ENCODE measurements at places on chromosomes 11 and 22. TPM values are rescaled to one million over a fixed set of nuclear protein-coding genes. Genes with fewer than 3 reads are reported as not detected.
A peak's percentile ranks its signal among the peaks of the same experiment; 100 is the strongest.

DNA sequence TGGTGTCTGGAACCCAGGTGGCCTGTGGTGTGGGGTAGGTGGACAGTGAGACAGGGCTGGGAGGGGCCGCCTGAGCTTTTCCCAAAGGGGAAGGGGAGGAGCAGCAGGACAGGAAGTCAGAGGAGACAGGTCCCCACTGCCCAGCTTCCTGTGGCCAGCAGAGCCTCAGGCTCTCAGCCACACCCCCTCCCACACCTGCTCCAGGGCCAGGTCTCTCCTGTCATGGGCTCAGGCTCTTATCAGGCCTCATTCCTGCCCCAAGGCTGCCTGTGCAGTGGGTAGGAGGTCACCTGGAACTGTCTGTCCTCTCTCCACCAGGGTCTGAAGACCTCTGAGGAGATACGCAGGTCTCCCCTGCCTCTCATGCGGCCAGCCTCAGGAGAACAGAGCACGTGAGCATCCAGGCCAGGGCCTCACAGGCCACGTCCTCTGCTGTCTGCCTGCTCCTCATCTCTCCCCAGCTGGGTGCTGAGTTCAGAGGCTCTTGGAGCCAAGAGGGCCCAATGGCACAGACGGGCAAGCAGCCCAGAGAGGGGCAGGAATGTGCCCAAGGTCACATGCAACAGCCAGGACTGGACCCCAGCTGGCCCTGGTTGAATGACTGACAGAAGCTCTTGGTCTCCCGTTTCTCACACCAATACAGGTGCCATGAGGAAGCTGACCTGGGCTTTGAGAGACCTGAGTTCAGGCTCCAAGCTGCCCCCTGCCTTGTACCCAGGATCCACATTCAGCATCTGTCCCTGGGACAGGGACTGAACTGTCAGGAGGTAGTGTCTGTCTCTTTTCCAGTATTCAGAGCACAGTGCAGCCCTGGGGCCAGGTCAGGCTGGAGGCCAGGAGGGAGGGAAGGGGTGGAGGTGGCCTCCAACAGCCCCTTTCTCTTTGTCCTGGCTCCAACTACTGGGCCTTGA, 16.7 kb downstream of the STARD10 start:
- peaks cover 58% of the 10 kb centered on the region for H3K4me1 ChIP-seq
- peak; percentile 88 for DNase-seq
- no peaks in the 10 kb centered on the region for H3K27me3 ChIP-seq
- H3K27ac ChIP-seq, result peak overlapping the region; percentile 56
- no peaks in the 10 kb centered on the region for H3K36me3 ChIP-seq
- no peak overlapping the region for H3K4me3 ChIP-seq

Gene MISFA
- total RNA-seq, result 1.5 TPM

DNA sequence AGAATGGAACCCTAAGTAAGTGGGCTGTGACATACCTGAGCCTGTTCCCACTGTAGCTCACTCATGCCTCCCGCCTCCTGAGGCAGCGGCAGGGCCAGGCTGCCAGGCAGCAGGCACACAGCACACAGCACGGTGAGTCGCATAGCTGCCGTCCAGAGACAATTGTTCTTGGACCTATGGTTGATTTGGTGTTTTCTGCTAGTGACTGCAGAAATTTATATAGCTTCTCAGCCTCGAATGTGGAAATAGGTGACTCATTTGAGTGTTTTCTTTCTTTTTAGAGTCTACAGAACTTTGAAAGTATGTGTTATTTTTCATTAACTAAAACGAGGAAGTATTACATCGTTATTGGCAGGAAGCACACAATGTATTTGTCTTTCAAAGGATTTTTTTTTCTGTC, at the start of gene MMP7:
Gene MMP7 (minus strand): TSS at position 190 of the 400 bp plus-strand sequence. CDS start 47 bp downstream, at position 143.
- H3K27ac ChIP-seq, result no peak within 1 kb of the TSS
- no peaks in the 10 kb centered on the region for H3K36me3 ChIP-seq
- H3K27me3 ChIP-seq, result no peaks in the 10 kb centered on the region
- H3K4me1 ChIP-seq, result no peaks in the 10 kb centered on the region

DNA sequence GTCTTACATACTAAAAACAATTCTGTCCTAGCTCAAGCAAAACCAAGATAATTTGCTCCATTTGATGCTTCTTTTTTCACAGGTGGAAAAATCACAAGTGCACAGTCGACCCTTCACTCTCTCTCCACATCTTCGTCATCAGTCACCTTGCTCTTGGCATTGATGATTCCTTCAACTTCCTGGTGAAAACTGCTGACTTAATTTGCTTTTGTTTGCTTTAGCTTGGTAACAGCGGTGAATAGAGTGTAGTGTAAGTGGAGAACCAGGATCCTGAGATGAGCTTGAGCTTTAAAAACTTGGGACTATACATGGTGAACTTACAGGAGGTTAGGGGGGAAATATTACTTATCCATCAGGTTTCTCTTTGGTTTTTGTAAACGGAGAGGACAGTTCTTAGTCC, 331.1 kb upstream of the ARHGAP42 start:
- H3K27ac ChIP-seq, result no peak overlapping the region
- H3K4me3 ChIP-seq, result no peak overlapping the region
- DNase-seq, result no peak
- H3K36me3 ChIP-seq, result no peaks in the 10 kb centered on the region

DNA sequence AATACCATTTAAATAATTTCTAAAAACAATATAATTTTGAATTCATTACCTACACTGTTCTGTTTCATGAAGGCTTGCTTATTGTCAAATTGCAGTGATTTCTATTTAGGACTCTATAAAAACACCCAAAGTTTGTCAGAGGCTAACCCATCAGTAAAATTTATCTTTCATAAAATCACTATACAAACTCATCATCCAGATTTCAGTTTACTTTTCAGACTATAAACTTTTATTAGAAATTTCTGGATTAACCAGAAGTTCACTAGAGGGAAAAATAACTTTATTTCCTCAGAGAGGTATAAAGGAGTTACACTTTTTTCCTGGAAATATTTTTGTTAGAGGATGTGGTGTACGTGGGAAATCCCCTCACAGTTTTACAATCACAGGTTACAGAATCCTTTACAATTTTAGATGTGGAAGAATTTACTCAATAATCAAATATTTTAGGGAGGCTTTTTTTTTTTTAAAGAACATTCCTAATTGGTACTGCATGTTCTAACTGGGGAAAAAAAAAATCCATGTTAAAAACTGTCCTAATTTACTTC, 176.7 kb downstream of the SWAP70 start:
- DNase-seq, result no peak
- H3K27ac ChIP-seq, result no peak overlapping the region
- H3K27me3 ChIP-seq, result no peaks in the 10 kb centered on the region
- H3K4me3 ChIP-seq, result no peak overlapping the region

DNA sequence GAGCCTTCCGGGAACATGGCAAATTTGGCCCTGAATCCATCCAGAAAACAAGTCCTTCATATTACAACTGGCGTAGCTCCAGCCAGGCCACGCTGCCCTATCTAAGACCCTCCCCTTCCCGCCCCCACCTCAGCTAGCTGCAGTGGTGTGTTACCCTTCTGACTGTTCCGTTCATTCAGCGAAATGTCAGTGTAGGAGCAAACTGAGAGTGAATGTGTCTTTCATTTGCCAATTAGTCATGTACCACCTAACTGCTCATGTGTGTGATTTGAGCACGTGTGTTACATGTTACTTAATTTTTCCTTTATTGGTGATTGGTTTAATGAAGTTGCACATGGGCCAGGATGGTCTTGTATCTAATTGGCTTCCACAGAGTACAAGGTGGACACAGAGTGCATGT, 34.8 kb upstream of the POU2AF1 start:
- no peak for DNase-seq
- peak overlapping the region; percentile 43 for H3K27ac ChIP-seq

- H3K27ac ChIP-seq, result no peak overlapping the region
- DNase-seq, result no peak
- no peaks in the 10 kb centered on the region for H3K36me3 ChIP-seq
Measured at GRCh38 chr11:19080579-19080993, 20.1 kb upstream of the MRGPRX2 start.

- no peak overlapping the region for H3K27ac ChIP-seq
- H3K4me3 ChIP-seq, result no peak overlapping the region
- no peak for DNase-seq
- H3K4me1 ChIP-seq, result no peaks in the 10 kb centered on the region
- H3K36me3 ChIP-seq, result no peaks in the 10 kb centered on the region
Measured at GRCh38 chr11:101477926-101478325, 105.9 kb downstream of the TRPC6 start.

DNA sequence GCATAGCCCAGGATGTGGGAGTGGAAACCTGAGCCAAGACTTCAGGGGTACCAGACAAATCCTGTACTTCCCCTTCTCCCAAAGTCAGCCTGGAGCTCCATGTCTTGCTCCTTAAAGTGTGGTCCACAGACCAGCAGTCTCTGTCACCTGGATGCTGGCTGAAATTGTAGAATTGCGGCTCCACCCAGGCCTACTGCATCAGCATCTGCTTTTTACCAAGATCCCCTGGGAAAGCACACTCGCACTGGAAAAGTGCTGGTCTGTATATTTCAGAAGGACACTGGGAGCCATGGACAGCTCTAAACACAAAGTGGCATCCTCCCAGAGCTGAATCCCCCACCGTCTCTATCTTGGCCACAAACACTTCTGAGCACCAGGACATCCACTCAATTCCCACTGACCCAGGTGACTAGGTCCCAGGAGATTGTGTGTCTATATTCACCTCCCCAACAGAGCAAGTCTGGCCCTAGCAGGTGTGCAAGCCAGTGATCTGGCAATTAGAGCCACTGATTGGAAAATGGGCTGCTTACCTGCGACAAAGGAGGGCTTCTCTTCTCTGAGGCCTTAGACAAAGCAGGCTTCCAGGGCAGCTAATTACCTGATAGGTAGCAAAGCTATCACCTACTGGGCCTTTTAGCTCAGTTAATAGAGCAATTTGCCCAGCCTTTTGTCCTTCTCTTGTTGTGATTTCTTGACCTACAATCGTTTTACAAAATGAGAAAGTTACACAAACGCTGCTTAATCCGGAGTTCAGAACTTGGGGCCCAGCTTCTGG, 443.3 kb downstream of the MN1 start:
- no peaks in the 10 kb centered on the region for H3K4me1 ChIP-seq
- H3K4me3 ChIP-seq, result no peak overlapping the region

GRCh38 chr22:35986088-35986487, 42.5 kb downstream of the RBFOX2 start:
- no peaks in the 10 kb centered on the region for H3K36me3 ChIP-seq
- no peak overlapping the region for H3K27ac ChIP-seq
- H3K27me3 ChIP-seq, result no peaks in the 10 kb centered on the region

GRCh38 chr22:37566903-37567798, 6.9 kb downstream of the CDC42EP1 start:
- H3K27me3 ChIP-seq, result peaks cover 7% of the 10 kb centered on the region
- H3K4me1 ChIP-seq, result peaks cover 70% of the 10 kb centered on the region

- no peaks in the 10 kb centered on the region for H3K4me1 ChIP-seq
- no peak overlapping the region for H3K27ac ChIP-seq
- no peak overlapping the region for H3K4me3 ChIP-seq
- DNase-seq, result no peak
- H3K27me3 ChIP-seq, result no peaks in the 10 kb centered on the region
- no peaks in the 10 kb centered on the region for H3K36me3 ChIP-seq
Measured at GRCh38 chr11:80239217-80239616, 798.4 kb upstream of the TENM4 start.

Gene OR52H1
- total RNA-seq, result 0.44 TPM

Gene C11orf97
- not detected for total RNA-seq

Gene ISX
- not detected for total RNA-seq

- H3K36me3 ChIP-seq, result no peaks in the 10 kb centered on the region
- H3K4me3 ChIP-seq, result no peak overlapping the region
- no peak for DNase-seq
- H3K27ac ChIP-seq, result peak overlapping the region; percentile 87
- H3K27me3 ChIP-seq, result no peaks in the 10 kb centered on the region
- H3K4me1 ChIP-seq, result peaks cover 100% of the 10 kb centered on the region
Measured at GRCh38 chr22:30312053-30312452, 14.7 kb downstream of the TBC1D10A start.

- DNase-seq, result peak; percentile 51
- H3K36me3 ChIP-seq, result no peaks in the 10 kb centered on the region
- no peaks in the 10 kb centered on the region for H3K4me1 ChIP-seq
- H3K27ac ChIP-seq, result no peak overlapping the region
- H3K4me3 ChIP-seq, result no peak overlapping the region
- no peaks in the 10 kb centered on the region for H3K27me3 ChIP-seq
Measured at GRCh38 chr11:69905611-69906452, 86.6 kb upstream of the FGF3 start.

Gene TNNT3
- total RNA-seq, result 0.97 TPM

Gene DBX1
- total RNA-seq, result not detected

- no peaks in the 10 kb centered on the region for H3K27me3 ChIP-seq
- H3K4me1 ChIP-seq, result peaks cover 9% of the 10 kb centered on the region
- no peaks in the 10 kb centered on the region for H3K36me3 ChIP-seq
- DNase-seq, result no peak
Measured at GRCh38 chr22:30043161-30043560, 37.1 kb upstream of the HORMAD2 start.

Gene PRR33
- not detected for total RNA-seq
